GM13977 (cell line): ENCODE measurements at places on chromosomes 2 and 18.

GRCh38 chr2:83238111-83238510 is 1221.0 kb downstream of the SUCLG1 start:
- DNase-seq = no peak

DNA sequence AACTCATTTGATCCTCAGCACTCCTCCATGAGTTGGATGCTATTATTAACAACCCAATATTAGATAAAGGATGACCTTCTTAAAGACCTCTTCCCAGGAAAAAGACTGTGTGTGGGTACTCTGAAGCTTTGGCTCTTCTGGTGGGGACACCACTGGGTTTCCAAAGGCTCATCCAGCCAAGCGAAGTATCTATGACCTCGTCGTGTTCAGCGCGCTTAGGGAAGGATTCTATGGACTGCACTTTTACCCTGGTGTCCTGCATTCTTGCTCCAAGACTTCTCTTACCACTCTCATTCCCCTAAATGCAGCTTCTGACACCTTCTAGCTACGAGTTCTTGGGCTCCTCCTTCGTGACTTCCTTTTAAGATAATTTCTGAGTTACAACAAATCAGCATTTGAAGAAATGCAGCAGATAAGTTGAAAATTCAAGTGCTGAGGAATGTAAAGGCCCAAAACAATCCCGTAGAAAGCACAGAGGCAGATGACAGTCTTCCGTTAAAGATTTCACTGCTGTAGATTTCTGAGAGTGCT is 673 bp upstream of the HNMT start:
- no peak for DNase-seq

DNA sequence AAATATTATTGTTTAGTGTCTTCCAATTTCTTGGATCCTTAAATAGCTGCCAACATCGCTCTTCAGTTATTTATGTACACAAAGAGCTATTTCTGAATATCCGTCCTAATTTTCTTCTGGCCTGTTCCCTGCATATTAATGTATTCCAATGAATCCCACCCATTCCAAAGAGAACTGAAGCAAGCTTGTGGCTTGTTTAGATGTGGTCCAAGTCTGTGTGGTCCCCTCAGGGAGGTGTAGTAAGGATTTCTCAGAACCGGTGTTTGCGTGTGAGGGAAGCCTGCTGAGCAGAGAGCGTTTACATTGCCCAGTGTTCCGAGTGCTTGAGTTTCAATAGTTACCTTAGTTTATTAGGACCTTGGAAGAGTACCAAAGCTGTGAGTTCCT is 25.1 kb upstream of the IL1R1 start:
- DNase-seq = no peak

DNA sequence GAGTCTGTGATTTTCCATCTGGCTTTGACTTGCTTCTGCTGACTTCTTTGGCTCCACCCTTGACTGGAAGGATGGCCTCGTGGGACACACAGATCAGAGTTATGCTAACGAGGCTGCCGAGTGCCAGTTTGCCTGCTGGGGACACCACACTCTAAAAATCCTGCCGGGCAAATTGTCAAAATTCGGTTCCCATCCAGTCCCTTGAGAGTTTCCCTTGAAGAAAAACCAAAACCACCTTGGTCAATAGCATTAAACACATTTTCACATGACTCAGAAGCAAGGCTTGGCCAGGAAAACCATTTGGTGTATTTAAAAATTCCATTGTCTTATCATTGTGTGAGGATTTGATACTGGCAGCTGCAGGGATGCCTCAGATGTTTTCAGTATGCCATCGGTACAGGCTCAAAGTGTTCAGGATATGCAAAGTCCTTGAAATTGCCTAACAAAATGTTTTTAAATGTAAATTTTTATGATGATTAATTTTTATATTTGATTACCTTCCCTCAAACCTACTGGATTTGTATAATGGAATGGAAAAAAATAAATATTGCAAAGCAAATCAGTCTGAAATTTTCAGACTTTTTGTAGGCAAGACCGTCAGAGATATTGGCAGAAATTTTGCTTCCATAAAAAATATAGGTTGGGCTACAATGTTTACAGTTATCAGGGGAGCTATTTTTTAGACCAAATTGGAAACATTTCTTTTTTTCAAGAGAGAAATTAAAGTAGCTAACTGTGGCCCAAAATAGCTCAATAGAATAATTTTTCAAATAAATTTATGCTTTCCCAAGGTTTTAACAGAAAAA is 41.6 kb downstream of the KCNE4 start:
- DNase-seq = no peak

GRCh38 chr18:1914489-1914888 is 656.8 kb downstream of the METTL4 start:
- peak; percentile 6 for DNase-seq

GRCh38 chr2:62287899-62288880 is 92.3 kb downstream of the B3GNT2 start:
- no peak for DNase-seq

GRCh38 chr2:10255189-10256030 is 47.3 kb upstream of the HPCAL1 start:
- DNase-seq = no peak

DNA sequence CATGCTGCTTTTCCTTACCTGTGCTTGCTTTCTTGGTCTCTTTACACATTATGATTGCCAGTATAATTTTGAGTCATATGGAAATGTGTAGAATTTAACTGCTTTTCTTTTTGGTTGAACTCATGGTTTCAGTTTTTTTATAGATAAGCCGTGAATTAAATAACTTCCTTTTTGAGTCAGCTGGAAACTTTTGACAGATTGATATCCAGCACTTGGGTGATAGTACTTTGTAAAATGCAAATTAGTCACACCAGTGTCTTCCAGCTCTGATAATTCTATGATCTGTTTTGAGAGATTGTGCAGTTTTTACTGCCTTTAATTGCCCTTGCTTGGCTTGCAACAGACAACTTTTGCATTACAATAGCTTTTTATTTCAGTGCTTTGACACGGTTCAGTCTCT is 86.4 kb downstream of the NCOA1 start:
- peak; percentile 52 for DNase-seq

- DNase-seq = no peak
Measured at GRCh38 chr18:56067969-56068671, 480.1 kb upstream of the TCF4 start.

DNA sequence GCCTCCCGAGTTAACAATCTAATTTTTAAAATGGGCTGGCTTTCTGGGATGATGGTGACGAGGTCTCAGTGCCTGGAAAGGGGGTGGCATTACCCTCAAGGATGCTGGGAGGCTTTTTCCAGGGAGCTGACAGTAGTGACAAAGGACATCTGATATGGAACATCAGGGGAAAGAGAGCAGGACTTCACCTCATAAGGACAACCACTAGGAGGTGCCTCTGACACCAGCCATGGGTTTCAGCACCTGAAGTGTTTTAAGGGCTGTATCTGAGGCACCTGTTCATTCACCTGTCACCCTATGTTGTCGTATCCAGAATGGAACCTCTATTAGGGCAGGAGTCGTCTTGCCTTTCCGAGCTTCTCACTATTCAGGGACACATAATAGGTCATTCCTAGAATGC is 10.8 kb downstream of the IL36B start:
- DNase-seq = no peak

DNA sequence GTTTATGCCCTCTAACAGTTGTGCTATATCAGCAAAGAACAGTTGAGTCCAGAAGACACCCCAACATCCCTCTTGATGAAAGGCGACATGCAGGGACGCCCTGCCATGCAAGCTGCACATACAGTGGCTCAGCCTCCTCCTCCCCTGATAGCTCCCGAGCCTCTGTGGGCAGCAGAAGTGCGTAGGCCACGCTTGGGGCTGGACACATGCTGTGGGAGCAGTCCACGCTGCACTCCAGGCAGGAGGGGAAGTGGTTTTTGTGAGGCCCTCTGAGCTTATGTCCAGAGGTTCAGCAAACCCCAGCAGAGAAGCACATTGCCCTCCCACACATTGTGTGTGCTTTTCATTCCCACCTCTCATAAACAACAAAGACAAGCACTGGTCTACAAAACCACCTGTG is 162.1 kb downstream of the SEPTIN10 start:
- no peak for DNase-seq

GRCh38 chr2:85772019-85772745 is 18.4 kb downstream of the ATOH8 start:
- DNase-seq = no peak

GRCh38 chr2:18077704-18078103 is 199.2 kb downstream of the KCNS3 start:
- DNase-seq = no peak

GRCh38 chr2:172434821-172435605 is 7.6 kb downstream of the ITGA6 start:
- DNase-seq = no peak

GRCh38 chr2:222058819-222059445 is 239.9 kb downstream of the PAX3 start:
- no peak for DNase-seq

GRCh38 chr2:73253901-73254300 is 19.8 kb downstream of the CCT7 start:
- no peak for DNase-seq

GRCh38 chr2:12453731-12454130 is 263.0 kb upstream of the TRIB2 start:
- no peak for DNase-seq

DNA sequence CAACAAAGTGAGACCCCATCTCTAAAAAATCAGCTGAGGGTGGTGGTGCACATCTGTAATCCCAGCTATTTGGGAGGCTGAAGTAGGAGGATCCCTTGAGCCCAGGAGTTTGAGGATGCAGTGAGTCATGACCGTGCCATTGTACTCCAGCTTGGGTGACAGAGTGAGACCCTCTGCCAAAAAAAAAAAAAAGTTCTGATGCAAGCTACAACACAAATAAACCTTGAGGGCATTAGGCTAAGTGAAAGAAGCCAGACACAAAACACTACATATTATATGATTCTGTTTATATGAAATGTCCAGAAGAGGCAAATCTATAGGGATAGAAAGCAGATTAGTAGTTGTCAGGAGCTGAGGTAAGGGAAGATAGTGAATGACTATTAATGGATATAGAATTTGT is 13.0 kb downstream of the YWHAQ start:
- DNase-seq = no peak

DNA sequence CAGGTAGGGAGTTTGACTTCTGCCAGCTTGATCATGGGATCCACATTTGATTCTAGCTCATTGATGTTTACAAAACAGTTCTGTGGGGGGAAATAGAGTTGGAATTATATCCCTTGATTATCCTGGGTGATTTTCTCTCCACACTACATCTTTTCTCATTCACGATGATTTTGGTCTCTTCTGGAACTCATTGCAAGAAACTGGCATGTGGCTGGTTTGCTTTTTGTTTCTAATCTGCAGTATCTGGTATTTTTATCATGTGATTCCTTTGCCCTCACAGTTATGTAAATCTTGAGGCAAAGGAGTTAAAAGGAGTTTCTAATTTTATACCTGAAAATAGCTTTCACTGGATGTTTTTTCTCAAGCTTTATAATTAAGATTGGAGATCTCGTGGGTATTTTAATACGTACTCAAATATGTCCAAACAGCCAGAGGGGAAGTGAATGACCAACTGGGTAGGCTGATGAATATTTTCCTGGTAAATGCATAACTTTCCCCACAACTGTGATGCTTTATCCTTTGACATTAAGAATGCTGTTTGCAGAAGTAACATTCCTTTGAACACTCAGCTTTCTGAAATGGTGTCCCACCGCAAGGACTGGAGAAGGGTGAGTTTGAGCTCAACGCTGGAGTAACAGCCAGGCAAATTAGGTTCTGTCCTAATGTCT is 502.9 kb upstream of the ZEB2 start:
- DNase-seq = no peak

- no peak for DNase-seq
Measured at GRCh38 chr2:124725187-124725586, 700.1 kb downstream of the CNTNAP5 start.

DNA sequence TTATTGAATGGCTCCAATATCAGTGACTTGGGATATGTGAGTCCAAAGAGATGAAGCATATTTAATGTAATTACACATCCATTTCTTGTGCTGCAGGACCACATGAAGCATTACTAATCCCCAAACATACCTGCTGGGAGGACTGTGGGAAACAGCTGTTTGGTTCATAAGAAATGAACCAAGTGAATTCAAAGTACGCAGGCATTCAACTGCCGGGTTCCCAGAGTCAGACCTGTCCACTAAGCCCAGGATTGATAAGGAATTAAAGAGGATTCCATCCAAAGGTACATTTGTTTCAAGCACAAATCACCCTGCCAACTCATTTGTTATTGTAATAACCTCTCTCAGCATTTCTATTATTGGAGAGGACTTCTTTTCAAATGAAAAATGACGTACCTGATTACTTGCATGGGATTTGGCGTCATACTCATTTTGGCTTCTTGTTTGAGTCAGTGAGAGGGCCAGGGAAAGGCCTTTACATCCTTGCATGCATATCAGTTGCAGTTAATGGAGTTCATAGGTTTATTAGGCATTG is 230.7 kb downstream of the TXNL1 start:
- no peak for DNase-seq

DNA sequence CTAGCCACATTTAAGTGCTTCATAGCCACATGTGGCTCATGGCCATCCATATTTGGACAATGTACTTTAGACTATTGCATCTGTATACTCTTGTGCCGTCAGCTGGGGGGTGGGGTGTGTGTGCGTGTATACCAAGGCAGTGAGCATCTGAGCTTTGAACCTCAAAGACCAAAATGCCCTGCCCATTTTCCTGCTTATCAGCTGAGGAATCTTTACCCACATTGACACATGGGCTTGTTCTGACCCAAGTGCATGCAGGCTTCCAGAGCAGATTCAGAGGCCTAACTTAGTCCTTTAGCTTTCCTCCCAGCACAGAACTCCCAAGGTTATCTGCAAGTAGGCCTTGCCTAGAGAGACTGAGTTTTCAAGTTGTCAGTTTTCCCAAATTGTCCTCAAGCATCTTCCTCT is 11.1 kb upstream of the MOCOS start:
- DNase-seq = no peak

GRCh38 chr18:48441405-48441881 is 32.3 kb upstream of the ZBTB7C start:
- DNase-seq = no peak
